ENCODE measurements at places on chromosomes 1 and 21.

- DNase-seq = no peak
Observed at GRCh38 chr21:36538761-36539160, 58.8 kb upstream of the CLDN14 start.

GRCh38 chr1:171901245-171901644 lies 59.9 kb downstream of the DNM3 start:
- DNase-seq = no peak

- no peak for DNase-seq
Observed at GRCh38 chr1:8598783-8599182, 218.7 kb downstream of the RERE start.

DNA sequence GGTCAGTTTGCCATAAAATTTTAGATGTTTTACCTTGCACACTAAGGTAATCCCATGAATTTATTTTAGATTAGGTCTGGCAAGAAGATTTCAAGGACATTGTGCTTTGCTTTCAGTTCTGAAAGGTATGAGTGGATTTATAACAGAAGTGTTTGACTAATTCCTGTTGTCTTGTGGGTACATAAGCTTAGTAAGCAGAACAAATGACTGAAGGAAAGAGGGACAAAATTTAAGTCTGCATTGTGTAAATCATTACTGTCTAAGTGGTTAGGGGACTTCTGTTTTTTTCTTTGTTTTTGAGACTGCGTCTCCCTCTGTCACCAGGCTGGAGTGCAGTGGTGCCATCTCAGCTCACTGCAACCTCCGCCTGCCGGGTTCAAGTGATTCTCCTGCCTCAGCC lies 60.1 kb downstream of the PKN2 start:
- no peak for DNase-seq

GRCh38 chr21:43024439-43025136 lies 50.2 kb downstream of the PKNOX1 start:
- no peak for DNase-seq

GRCh38 chr1:48450505-48450904 lies 21.5 kb downstream of the SPATA6 start:
- DNase-seq = no peak

DNA sequence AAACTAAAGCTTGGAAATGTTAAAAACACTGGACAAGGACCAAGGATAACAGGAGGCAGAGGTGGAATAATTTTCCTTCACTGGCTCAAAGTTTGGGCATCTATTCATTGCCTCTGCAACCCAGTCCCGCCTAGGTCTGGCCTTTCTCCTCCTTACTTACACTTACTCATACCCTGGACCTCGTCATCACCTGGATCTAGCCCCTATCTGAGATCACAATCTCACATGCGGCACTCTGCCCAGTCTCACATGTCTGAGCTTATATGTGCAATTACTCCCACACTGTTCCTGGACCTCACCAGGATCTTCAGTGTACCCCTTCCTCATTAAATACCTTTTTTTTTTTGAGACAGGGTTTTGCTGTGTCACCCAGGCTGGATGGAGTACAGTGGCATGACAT lies 37.6 kb downstream of the NVL start:
- no peak for DNase-seq

DNA sequence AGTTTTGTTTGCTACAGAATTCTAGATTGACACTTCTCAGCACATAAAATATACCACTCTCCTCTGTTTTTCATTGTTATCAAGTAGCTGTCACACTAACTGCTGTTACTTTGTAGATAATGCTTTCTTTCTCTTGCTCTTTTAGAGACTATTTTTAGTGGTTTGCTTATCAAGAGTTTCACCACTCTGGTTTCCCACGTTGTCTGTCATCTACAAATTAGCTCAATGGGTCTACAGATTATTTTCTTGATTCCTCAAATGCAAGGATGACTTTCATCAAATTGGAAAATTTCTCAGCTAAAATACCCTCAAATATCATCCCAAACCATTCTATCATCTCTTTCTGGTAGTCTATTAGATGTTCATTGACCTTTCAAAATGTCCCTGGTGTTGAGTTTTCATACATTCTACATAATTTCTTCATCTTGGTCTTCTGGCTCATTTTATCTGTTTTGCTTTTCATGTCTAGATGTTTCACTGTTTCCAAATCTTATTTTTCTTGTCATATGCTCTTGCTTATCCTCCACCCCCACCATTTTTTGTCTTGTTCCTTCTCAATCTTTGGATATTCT lies 122.5 kb downstream of the TRIM33 start:
- no peak for DNase-seq

DNA sequence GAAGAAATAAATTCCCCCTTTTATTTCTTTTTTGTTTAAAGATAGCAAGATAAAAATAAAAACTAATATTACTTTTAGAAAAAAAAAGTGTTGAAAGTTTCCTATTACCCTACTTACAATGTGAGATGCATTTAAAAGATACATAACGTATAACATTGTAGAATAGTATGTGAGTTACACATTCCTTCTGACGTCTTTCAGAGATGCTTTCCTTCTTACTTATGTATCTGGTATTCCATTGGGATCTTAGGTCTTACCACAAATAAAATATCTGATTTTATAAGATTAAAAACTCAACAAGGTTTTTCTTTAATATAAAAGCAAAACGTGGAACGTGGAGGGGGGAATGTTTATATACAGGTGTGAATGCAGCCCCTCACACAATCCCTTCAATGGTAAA lies 147.2 kb upstream of the ETS2 start:
- DNase-seq = no peak

GRCh38 chr1:78339490-78339889 lies 151.3 kb upstream of the PTGFR start:
- DNase-seq = no peak

GRCh38 chr1:154371436-154371835 lies 33.7 kb upstream of the IL6R start:
- no peak for DNase-seq

- no peak for DNase-seq
Observed at GRCh38 chr1:35179908-35180307, 13.0 kb downstream of the SFPQ start.

DNA sequence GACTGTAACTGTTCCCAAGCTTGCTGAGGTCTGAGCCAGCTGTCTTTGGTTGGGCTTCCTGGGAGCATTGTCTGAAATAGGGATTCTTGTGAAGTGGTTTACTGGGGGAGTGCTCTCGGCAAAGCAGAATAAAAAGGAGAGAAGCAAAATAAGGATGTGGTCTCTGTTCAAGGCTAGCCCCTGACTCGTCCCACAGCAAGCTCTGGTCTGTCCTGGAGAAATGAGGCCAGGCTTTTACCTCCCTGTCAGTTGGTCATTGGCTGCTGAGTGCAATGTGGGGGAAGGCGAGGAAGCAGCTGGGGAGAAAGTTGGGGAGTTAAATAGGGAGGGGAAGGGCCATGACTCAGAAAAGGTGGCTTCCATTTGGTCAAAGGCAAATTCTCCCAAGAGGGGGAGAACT lies 303.9 kb upstream of the DUSP10 start:
- DNase-seq = peak; percentile 15

- no peak for DNase-seq
Observed at GRCh38 chr1:216820345-216820744, 97.1 kb upstream of the ESRRG start.

DNA sequence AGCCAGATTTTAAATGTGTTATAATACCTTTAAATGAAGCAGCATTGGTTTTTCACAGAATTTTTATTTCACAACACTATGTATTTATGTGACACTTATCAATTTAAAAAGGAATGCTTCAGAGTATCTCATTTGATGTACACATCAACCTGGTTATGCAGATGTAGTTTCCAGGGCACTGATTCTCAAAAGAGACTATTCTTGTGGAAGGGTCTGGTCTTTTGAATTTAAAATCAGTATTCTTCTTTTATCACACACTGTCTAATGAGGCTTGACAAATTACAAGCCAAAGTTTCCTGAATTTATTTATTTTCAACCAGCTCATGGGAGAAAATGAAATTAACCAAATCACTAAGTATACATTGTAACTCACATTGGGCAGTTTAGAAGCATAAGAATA lies 87.4 kb downstream of the NTPCR start:
- no peak for DNase-seq

- peak; percentile 98 for DNase-seq
Observed at GRCh38 chr1:156659988-156660751, 17.0 kb downstream of the NES start.

GRCh38 chr1:33466159-33466558 lies 6.3 kb upstream of the ZSCAN20 start:
- no peak for DNase-seq

- DNase-seq = peak; percentile 79
Observed at GRCh38 chr1:46197964-46198811, at the start of gene POMGNT1. Gene POMGNT1 (minus strand): TSS chr1:46198434. CDS start chr1:46197821, 613 bp downstream.

DNA sequence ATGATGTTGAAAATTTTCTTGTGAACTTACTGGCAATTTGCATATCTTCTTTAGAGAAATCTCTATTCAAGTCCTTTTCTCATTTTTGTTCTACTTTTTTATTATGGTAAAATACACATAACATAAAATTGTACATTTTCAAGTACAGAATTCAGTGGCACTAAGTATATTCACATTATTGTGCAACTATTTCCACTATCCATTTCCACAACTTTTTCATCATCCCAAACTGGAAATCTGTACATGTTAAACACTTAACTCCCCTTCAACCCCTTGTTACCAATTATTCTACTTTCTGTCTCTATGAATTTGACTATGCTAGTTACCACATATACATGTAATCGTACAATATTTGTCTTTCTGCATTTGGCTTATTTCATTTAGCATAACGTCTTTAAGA lies 19.4 kb downstream of the EPS15 start:
- no peak for DNase-seq

DNA sequence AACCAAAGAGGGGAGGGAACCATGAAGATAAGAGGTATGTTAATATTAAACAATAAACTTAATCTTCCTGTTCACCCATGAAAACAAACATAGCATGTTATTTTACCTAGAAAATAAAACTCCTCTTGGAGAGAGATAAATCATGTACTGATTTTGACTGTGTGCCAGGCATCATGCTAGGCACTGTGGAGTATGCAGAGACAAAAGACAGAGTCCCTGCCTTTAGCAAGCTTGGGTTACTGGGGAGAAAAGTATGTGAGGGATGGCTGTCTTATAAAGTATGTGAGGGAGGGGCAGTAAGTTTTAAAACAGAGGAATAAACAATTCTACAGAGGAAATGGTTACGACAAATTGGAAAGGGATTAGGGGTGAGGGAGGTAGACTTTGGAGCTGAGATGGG lies 129.5 kb upstream of the BEND5 start:
- no peak for DNase-seq

DNA sequence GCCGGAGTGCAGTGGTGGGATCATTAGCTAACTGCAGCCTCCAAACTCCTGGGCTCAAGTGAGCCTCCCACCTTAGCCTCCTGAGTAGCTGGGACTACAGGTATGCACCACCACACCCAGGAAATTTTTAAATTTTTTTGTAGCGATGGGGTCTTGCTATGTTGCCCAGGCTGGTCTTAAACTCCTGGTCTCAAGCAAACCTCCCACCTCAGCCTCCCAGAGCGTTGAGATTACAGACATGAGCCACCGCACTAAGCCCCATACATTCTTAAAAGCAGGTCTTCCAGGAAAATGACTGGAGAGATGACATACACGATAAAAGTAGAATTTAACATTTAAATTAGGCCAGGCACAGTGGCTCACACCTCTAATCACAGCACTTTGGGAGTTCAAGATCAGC lies 13.4 kb downstream of the MTFR1L start:
- DNase-seq = no peak

DNA sequence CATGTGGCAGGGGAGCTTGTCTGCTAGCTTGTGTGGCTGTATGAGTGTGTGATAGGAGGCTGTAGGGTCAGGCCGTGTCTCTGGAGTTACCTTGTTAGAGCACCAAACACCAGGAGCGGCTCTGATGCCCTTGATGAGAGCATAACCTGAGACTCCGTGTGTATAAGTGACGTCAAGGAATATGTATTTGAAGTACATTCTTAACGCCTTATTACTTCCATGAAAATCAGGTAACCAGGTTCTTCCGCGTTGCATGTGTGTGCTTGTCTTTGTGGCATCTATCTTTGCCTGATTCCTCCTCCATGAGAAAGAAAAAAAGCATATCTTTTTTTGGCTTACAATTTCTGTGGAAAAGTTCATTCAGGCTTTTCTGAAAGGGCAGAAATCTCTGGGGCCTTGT lies 4.6 kb downstream of the OLFML3 start:
- DNase-seq = no peak

GRCh38 chr1:46341222-46342083 lies 846 bp downstream of the NSUN4 start:
- no peak for DNase-seq

DNA sequence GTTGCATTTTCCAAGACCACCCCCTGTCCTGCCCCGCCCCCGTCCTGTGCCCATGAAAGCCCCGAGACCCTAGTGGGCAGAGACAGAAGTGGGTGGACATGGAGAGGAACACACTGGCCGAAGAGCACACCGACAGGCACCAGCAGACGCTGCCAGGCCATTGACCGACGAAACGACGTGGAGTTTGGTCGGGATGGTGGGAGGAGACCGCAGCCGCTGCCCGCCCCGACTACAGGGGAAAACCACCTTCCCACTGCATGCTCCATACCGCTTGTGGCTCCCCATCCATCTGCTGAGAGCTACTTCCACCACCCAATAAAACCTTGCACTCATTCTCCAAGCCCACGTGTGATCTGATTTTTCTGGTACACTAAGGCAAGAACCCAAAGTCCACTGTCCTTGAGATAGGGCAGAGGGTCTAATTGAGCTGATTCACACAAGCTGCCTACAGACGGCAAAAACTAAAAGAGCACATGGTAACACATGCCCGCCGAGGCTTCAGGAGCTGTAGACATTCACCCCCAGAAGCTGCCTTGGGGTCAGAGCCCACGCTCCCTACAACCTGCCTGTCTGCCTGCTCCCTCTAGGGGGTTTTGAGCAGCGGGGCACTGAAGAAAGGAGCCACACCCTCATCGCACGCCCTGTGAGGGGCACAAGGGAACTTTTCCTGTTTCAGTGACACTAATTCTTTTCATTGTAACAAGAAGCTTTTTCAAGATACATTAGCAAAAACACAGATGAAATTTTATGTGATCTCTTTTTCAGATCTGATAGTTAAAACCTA lies 81.2 kb upstream of the RAB3GAP2 start:
- DNase-seq = no peak

DNA sequence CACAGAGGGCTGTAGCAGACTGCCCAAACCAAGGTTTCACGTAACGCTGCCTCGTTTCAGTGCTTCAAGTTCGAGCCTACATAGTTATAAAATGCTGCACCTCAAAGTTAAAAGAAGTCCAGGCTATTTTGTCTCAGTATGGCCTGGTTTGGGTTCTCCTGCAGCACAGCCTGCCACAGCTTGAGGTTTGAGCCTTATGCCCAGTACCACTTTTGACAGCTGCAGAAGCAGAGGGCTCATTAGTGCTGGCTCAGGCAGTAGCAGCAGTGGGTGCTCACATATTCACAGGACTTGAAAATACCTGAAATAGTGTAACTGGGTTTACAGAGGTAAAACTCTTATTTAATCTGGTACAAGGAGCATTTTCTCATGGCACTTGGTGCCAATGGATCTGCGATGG lies 15.3 kb downstream of the SPATA46 start:
- no peak for DNase-seq

Measured in suppressor macrophage treated with lipopolysaccharide for 1 hour (primary cell).